ENCODE measurements at places on chromosomes 2 and 18.

DNA sequence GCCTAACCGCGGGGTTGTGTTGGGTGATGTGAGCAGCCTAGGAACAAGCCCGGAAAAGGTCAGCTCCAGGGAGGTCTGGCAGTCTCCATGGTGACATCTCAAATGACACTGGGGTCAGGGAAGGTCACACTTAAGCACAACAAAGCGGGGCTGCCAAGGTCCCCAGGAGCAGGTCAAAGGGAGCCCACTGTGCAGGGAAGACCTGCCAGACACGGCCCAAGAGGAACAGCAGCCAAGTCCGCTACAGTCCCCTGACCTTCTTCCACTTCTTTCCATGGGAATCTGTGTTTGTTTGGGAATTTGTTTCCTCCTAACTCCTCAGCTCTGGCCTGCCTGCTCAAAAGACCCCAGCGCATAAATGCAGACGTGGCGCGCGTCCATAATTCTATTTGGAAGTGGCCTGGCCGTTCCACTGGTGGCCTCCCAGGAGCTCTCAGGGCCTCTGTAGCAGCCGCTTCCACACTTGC is 232.1 kb upstream of the COPS8 start:
- DNase-seq: no peak

- no peak for DNase-seq
Measured at GRCh38 chr2:191835100-191835499, 11.8 kb downstream of the CAVIN2 start.

GRCh38 chr2:64295326-64296139 is 151.3 kb upstream of the PELI1 start:
- DNase-seq: no peak

DNA sequence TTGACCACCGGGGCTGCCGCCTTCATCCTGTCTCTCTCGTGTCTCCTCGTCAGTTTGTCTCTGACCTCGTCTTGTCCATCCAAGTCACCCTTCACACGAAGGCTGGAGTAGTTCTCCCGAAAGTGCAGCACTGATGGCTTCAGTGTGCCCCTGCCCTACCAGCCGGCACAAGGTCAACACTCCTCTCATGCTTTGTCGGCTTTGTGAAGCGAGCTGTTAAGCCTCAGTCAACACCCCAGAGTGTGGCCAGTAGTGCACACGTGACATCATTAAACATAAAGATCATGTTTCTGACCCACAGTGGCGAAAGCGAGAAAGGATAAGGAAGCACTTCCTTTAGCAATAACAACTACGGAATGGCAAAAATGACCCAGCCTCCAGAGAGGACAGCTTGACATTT is 23.2 kb downstream of the ACKR3 start:
- no peak for DNase-seq

GRCh38 chr2:235545339-235546150 is 51.7 kb downstream of the AGAP1 start:
- DNase-seq: no peak

DNA sequence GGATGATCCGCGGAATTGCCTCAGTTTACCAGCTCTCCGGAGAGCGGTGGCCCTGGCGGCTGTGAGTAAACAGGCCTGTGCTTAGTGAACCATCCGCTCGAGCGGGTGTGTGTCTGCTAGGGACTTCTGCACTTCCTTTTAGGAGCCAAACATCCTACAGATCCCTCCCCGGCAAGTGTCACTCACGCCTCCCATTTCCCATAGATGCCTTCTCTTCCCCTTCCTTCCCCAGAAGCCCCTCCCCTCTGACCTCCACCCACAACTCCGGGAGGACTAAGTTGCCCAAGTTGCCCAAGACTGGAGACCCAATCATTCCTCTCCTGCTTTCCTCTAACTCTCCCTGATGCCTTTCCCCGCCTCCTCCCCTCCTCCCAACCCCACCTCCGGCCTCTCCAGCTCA is 2.9 kb downstream of the C1QL2 start:
- no peak for DNase-seq

- DNase-seq: no peak
Measured at GRCh38 chr2:102313471-102313870, 2.1 kb downstream of the IL1RL1 start.

DNA sequence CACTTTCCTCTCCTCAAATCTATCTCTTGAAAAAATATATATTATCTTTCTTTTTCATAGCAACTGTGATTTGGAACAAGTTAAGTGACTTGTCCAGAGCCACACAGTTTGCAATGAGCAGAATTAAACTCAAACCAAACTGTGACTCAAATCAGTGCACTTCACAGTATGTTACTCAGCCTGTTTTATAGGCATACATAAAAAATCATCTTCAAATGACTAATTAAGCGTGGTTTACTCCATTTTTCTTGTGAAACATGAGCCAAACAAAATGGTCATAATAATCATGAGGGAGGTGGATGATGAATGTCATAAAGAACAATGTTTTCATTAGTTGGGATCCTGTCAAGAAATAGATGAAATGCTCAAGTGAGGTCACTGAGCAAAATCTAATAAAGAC is 6.1 kb upstream of the CCDC178 start:
- no peak for DNase-seq

- no peak for DNase-seq
Measured at GRCh38 chr18:30288662-30289414, 753.7 kb downstream of the DSC3 start.

Measured in cortex of kidney (tissue), 1 donor.